RPMI7951 (cell line): ENCODE measurements at places on chromosomes 16 and 17.

DNA sequence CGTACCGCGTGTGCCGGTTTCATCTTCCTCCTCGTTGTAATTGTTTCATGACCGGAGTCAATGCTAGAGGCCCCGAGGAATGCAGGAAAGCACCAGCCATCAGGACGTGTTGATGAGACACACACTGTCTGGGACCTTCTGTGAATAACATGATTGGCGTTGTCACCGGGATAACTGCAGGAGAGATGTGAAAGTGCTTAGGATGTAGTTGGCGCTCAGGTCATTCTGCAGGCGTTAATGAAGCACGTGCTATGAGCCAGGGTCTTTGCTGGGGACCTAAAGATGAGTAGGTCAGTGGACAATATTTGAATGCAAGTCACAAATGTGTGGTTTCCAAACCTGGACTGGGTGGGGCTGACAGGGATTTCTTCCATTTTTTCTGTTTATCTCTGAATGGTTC, 181.6 kb upstream of the HSBP1 start:
- no peak for DNase-seq

DNA sequence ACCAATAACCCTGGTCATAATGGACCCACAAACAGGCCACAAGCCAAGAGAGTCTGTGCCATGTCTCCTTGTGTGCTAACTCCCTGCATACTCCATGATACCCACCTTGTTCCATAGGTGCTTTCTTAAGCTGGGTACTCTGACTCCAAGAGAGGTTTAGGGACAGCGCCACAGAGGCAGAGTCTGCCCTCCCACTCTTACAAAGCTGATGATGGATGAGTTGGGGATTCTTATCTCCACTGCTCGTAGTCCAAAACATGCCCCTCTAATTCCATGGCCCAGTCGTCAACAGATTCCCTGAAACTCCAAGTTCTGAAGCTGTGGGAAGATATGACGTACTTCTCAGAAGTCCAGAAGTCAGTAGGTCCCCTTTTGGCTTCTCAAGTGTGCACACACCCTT, 184.4 kb upstream of the CCL2 start:
- no peak for DNase-seq

- no peak for DNase-seq
These were observed 9.2 kb downstream of the CAPN15 start for GRCh38 chr16:536746-537145.

DNA sequence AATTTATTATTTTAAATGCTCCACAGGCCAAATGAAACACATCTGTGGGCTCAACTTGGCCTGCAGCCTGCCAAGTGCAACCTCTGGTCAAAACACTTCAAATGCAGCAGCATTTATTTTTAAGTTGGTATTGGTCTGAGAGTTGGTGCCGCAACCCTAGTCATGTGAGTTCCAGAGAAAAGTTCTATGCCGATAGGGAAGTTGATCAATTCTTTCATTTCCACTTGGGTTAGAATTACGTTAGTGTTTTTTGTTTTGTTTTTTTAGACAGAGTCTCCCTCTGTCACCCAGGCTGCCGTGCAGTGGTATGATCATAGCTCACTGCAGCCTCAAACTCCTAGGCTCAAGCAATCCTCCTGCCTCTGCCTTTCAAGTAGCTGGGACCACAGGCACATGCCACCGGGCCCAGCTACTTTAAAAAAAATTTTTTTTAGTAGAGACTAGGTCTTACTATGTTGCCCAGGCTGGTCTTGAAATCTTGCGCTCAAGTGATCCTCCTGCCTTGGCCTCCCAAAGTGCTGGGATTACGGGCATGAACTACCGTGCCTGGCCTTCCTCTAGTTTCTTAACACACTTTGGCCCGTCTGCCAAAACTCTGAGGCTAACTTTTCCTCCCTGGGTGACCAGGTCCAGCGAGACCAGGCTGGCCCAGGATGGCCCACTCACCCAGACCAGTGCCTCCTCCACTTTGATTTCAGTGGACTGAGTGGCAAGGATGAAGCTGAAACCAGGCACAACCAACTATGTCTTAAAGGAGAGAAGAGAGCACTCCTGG, 221.1 kb downstream of the MRTFB start:
- DNase-seq, result no peak

- DNase-seq, result no peak
These were observed 34.8 kb downstream of the FAM20A start for GRCh38 chr17:68566442-68566738.

GRCh38 chr16:70520612-70521297, 2.6 kb downstream of the COG4 start:
- peak; percentile 43 for DNase-seq

- no peak for DNase-seq
These were observed 2.0 kb downstream of the GPRC5B start for GRCh38 chr16:19882646-19883045.

DNA sequence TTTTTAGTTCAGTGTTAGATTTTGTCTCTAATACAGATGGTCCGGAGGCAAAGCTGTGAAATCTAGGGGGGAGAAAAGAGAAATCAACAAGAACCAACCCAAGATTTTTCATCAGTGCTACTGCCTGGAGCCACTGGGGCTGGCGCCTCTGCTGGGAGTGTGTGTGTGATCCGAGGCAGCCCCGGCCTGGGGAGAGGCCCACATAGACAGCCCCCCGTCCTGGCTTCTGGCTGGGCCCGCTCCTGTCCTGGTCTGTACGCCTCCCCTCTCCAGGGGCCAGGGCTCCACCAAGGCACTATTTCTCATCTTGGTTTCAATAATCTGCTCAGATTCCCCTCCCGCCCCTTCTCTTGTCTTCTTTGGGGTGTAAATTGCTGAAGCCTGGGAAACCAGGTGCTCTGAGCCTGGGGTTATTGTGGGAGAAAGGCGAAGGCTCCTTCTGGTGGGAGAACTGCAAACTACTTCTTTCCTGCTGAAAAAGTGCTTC, 7.8 kb downstream of the BAHCC1 start:
- DNase-seq, result no peak
